ENCODE measurements at places on chromosomes 6 and 20. TPM values are rescaled to one million over a fixed set of nuclear protein-coding genes. Genes with fewer than 3 reads are reported as not detected.
A peak's percentile ranks its signal among the peaks of the same experiment; 100 is the strongest.

DNA sequence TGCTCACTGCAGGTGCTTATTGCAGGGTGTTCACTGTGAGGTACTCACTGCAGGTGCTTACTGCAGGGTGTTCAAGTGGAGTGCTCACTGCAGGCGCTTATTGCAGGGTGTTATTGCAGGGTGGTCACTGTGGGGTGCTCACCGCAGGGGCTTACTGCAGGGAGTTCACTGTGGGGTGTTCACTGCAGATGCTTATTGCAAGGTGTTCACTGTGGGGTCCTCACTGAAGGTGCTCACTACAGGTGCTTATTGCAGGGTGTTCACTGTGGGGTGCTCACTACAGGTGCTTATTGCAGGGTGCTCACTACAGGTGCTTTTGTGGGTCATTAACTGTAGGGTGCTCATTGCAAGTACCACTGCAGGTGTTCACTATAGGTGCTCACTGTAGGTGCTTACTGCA is 20.2 kb downstream of the APMAP start:
- DNase-seq = peak; percentile 3

GRCh38 chr6:157561414-157561790 is 180.4 kb downstream of the ZDHHC14 start:
- no peak for DNase-seq

DNA sequence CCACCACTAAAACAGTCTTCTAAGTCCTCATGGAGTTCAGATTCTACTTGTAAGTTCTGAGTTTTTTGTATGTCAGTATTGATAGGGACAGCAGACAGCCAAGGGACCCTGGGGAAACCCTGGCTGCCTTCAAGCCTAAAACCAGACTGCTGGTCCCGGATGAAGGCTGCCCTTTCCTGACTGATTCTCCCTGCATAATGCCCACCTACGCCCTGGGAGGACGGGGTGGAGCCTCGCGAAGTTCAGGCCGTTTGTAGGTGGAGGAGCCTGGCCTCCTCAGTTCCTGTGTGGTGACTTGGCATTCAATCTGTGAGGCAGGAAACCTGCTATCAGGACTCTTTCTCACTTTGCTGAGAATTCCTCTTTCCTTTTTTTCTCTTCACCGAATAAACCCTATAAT is 120.3 kb upstream of the LGSN start:
- DNase-seq = no peak

DNA sequence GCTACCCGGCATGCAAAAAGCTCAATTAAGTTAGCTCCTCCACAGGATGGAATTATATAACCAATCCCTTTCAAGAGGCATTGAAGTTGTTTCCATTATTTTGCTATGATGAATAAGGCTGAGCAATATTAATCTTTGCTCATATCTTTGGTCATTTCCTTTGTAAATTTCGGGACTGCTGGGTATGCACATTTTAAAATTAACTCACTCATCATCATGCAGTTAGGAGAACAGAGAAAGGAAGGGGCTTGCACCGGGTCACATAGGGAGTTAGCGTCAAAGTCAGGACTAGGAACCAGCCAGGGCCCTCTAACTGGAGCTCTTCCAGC is 430 bp upstream of the FAM110A start:
- no peak for DNase-seq

GRCh38 chr6:19382676-19383075 is 454.5 kb upstream of the ID4 start:
- DNase-seq = no peak

Gene RHAG
- not detected for total RNA-seq

- DNase-seq = no peak
Measured at GRCh38 chr6:31676322-31676903, 4.5 kb downstream of the LY6G5C start.

GRCh38 chr6:97361286-97361685 is 78.3 kb upstream of the MMS22L start:
- DNase-seq = no peak

Gene TXLNB
- total RNA-seq = 0.47 TPM

- DNase-seq = no peak
Measured at GRCh38 chr20:62816031-62816883, 593 bp upstream of the COL9A3 start.

DNA sequence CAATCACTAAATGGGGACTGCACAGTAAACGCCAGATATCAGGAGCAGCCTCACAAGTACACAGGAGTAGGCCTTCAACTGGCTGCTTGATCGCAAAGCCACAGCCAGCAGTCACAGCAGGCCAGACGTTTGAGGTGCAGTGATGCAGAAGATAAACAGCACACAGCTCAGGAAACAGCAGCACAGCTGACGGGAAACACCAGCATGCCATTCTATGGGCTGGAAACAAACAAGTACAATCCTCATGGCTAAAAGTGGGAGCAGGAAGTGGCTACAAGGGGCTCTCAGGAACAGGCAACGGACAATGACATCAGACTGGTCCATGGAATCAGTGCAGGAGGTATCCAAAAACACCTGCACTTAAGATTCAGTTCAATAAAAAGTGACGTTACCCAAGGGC is 111.0 kb downstream of the DTNBP1 start:
- no peak for DNase-seq

DNA sequence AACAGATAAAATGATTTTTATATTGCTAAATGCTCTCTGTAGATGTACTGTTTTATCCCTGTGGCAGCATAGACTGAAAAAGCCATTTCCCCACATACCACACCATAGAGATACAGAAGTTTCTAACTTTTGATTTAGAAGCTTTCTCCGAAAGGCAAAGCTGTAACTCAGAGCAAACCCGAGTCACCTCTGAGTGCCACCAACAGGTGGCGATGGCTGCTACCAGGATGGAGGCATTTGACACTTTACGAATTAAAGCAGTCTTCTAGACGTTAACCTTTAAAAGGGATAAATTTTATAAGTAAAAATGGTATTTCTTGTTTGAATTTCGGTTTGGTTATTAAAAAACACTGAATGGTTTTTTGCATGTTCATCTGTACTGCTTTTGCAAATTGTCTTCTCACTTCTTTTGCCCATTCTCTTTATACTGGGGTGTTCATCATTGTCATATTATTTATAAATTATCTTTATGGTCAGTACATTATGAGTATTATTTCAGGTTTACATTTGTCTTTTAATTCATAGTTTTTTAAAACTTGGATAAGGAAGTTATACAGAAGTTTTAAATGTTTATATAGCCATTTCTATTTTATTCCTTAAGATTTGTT is 201.0 kb upstream of the CEP162 start:
- DNase-seq = peak; percentile 32

Gene ATP6V1G2
- 0.81 TPM for total RNA-seq

Gene SPATA25
- 1.3 TPM for total RNA-seq

Gene RNF217
- total RNA-seq = 14.3 TPM

DNA sequence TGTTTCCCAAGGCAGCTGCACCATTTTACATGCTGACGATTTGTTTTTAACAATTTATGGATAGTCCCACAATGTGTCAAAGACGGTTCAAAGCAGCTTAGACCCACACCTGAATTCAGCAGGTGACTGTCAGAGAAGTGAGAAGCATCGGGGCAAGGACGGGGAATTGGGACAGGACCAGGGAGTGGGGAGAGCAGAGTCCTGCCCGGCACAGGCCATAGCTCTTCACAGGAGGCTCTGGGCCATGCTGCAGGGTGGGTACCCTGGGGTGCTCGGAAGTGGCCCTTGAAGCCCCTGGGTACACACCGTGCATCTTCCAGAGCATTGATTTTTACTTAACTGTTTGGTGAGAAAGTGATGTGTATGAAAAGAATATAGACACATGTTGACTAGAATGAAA is 33.2 kb upstream of the PHACTR3 start:
- no peak for DNase-seq

DNA sequence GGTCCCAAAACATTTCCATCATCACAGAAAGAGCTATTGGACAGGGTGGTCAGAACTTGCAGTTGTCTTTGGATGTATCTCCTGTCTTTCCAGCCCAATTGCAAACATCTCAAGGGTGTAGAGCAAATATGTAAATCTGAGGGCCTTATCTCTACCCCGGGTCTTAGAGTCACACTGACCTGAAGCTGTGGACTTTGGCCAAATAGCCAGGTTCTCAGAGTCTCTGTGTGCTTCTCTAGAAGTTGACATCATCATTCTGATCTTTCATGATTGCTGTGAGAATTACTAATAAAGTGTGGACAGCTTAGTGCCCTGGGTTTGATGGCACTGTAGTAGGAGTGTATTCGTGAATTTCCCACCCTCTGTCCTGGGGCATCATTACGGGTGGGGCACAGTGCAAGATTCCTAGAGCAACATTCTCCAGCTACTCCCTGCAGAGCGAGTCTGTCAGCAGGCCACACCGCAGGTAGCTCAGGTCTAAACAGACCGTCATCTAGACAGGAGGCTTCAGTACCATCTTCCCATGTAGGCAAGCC is 71.1 kb downstream of the SLC24A3 start:
- DNase-seq = no peak

Data from pancreas (tissue), 10 donors.